Activated CD4-positive, CD25-positive, alpha-beta regulatory T cell treated with anti-CD3 and anti-CD28 coated beads, Interleukin-2, amount 50 U/mL, for 72 hours (primary cell): ENCODE measurements at places on chromosomes 16 and 17.

- DNase-seq, result peak; percentile 65
Measured at GRCh38 chr16:85316321-85316919, 204.1 kb upstream of the CIBAR2 start.

DNA sequence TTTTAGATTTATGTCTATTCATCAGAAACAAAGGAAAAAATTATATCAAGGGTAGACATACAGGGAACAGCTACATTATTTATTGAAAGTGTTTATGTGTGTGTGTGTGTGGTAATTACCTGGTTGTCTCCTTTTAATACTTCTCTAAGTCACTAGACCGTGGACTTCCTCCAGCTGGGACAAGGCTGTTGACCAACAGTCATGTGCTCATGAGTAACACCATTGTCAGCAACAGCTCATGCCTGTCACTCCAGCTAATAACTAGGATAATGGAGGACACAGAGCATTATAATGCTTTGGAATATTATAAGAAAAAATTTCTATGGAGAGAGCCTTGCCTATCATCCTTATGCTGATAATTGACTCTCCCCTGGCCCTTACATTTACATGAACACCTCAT, 125.3 kb upstream of the SALL1 start:
- DNase-seq, result no peak

GRCh38 chr16:11231367-11231970, 24.5 kb downstream of the SOCS1 start:
- no peak for DNase-seq

- no peak for DNase-seq
Measured at GRCh38 chr16:68089067-68089466, 3.9 kb downstream of the NFATC3 start.

- no peak for DNase-seq
Measured at GRCh38 chr17:29165800-29166506, 14.2 kb downstream of the MYO18A start.

DNA sequence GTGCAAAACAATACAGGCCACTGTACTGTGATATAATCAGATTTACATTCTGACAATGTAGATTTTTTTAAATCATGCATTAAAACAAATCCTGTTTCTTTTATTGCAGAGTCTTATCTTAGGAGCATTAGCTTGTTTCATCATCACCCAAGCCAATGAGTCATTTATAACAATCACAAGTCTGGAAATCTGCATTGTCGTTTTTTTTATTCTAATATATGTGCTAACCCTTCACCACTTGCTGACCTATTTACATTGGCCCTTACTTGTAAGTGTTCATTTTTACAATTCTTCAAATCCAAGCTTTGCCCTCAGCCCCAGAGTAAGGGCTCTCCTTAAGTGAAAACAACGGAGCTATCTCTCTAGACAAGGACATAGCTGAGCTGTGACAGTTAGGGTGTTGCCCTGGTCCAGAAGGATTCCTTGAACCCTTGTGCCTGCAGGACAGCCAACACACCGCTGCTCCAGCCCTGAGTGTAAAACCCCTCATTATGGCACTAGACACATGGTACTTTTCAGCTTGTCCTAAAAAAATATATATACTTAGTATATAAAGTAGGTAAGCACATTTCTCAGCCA, 3.7 kb downstream of the CMTM1 start:
- no peak for DNase-seq

- no peak for DNase-seq
Measured at GRCh38 chr17:65742403-65743307, 181.2 kb upstream of the AXIN2 start.

- no peak for DNase-seq
Measured at GRCh38 chr16:88886845-88887521, 20.5 kb upstream of the PABPN1L start.

- no peak for DNase-seq
Measured at GRCh38 chr17:73478768-73479424, 165.3 kb downstream of the SDK2 start.

DNA sequence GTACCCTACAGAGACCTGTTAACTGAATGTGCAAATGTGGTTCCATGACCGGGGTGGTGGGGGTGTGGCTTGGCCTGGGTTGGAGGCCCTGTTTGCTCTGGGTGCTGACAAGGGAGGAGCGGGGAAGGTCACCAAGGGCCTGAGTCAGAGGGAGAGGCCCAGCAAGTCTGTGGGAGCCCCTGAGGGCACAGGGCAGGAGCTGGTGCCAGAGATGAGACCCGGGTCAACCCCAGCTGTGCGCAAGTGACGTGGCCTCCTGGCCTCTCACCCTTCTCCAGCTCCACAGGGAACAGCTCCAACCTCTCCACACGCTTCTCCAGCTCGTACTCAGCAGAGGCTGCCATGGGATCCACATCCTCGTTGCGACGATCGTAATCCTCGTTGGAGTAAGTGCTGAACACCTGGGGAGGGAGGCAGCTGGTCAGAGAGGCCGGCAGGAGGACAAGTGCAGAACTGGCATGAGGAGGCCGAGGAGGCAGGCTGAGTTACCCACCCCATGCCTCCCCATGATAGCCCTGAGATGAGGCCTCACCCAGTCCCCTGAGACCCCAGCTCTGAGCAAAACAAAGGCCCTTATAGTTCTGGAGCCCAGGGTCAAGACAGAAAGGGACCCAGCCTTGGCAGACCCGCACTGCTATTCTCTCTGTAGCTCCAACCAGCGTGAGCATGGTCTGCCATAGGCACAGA, 5.5 kb downstream of the PPP1R9B start:
- no peak for DNase-seq
